ENCODE measurements at places on chromosomes 3 and 15.

DNA sequence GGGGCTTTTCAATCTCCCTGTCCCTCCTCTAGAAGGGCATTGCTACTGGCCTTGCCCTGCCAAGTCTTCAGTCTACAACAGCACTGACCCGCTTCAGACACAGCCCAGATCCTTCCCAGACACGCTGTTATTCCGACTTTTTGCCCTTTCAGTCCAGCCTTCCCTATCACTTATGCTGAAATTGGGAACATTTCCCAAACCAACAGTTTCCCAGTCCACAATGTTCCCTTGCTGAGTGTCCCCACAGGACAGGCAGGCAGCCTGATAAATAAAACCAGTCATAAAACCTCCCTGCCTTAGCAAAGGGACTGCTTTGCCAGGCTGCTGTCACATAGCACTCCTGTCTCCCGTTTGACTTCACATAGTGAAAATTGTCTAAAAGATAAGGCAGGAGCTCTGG is 43.5 kb downstream of the GOLGA6L2 start:
- no peak for DNase-seq

GRCh38 chr3:28155631-28156030 is 85.8 kb upstream of the CMC1 start:
- DNase-seq, result no peak

DNA sequence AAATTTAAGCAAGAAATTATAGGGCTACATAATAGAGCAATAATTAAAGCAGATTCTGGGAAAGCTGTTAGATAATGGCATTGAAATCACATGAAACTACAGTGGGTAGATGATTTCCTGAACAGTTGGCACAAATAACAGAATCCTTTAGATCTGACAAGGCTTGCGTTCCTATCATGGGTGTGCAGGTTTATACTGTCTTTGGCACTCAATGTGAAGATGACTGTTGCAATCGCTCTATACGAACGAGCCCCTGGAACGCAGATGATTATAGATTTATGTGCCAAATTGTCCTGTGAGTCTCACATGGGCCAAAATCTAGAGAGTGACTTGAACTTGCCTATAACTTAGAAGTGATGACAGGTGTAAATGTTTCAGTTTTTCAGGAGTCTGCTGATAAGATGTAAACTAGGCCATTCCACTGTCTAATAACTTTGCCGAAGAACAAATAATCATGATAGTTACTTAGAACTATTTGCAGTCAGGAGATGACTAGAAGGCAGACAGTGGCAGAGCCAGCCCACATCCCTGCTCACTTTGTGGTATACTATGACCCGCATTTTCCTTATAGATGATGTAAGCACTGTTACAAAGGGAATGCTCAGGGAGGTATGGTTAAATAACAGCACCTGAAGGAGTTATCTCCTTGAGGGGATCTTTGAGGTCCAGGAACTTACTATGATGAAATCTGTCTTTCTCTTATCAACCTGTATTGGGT is 30.5 kb upstream of the TRPC1 start:
- DNase-seq, result no peak

- no peak for DNase-seq
Observed at GRCh38 chr15:56774356-56774755, 41.0 kb upstream of the ZNF280D start.

DNA sequence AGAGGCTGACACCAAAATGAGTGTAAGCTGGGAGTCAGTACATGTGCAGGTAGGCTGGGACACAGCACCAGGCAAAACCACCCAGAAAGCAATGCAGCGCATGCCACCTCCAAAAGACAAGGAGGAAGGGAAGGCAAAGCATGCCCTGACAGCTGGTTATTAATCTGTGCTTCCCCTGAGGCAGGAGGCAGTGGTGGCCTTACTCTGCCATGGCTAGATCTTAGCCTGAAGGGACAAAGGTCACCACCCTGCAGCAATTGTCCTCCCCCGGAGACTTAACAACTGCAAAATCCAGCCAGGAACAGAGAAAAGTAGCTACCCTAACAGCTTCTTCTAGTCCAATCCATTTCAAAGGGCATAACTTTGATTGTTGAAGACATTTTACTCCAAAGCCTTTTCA is 73.7 kb downstream of the PLD1 start:
- DNase-seq, result no peak

DNA sequence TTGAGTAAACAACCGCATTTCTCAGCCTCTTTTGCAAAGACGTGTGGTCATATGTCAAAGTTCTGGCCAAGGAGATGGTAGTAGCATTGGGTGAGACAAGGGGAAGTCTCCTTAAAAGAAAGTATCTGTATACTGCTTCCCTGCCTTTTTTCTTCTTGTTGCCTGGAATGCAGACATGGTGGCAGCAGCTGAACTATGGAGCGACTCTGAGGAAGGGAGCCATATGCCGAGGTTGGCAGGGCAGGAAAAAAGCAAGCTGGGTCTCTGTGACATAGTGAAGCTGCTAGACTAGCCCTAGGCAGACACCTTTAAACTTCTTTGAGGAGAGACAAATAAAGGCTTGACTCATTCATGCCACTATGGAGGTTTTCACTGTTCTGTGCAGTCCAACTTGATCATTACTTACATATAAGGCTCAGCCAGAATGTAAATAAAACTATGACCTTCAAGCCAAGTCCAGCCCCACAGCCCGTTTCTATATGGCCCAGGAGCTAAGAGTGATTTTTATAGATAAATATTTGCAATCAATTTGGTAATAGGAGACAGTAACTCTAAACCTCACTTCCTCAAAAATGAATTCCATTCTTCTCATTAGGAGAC is 30.6 kb upstream of the PRICKLE2 start:
- no peak for DNase-seq

DNA sequence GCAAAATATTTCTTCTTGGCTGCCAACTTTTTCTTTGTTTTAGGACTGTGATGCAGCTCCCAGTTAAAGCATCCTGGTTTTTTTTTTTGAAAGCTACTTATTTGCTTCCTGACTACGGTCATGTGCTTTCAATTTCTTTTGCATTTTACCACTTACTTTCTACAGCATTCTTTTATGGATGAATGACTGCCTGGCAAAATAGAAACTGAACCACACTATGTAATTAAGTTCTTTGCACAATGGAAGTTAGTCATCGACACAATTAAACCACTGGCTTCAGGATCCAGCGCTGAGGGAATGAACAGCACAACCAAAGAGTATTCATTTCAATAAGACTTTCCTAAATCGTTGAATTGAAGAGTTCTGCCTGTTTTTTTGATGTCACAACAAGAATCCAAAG is 82.2 kb upstream of the EPHA3 start:
- no peak for DNase-seq
